Fibroblast of skin of left quadriceps (primary cell): ENCODE measurements at places on chromosomes 5 and 9.
A peak's percentile ranks its signal among the peaks of the same experiment; 100 is the strongest.

- DNase-seq: no peak
These were observed 14.5 kb upstream of the RPL26L1 start for GRCh38 chr5:172944741-172945140.

DNA sequence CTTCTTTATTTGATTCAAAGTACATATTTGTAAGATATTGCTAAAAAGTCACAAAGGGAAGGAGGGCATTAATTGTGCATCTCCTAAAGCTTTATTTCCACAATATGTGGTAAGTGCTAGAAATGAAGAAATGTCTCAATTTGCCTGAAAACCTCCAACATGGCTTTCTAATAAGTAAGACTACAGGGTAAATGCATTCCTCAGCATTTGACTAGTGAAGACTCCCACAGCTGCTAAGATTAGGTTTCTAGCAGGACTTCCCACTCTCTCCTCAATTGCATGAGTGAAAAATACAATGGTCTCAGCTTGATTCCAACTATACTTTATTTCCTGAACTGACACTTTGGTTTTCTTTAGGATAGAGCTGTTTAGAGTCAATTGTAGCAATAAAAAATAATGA lies 162.1 kb downstream of the ELAVL2 start:
- DNase-seq: peak; percentile 7

DNA sequence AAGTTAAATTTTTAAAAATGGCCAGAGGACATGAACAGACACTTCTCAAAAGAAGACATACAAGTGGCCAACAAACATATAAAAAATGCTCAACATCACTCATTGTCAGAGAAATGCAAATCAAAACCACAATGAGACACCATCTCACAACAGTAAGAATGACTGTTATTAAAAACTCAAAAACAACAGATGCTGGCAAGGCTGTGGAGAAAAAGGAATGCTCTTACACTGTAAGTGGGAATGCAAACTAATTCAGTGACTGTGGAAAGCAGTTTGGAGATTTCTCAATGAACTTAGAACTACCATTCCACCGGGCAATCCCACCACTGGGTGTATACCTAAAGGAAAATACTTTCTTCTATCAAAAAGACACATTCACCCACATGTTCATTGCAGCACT lies 168.5 kb upstream of the PIK3R1 start:
- DNase-seq: peak; percentile 80

DNA sequence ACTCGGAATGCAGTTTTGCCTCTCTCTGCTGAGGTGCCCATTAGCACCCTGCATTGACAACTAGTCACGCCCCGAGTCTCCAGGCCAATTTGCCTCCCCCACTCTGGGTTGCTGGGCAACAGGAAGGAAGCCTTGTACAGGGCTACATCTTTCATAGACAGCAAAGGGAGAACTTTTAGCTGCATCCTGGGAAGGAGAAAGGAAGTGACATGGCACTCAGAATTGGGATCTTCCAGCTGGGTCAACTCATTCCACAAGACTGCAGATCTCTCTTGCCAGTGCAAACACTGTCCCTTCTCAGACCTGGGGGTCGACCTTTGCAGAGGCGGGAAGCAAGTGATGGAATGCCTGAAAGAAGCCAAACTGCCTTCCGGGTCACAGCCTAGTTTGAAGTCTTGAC lies 282.0 kb downstream of the SLIT3 start:
- DNase-seq: no peak

GRCh38 chr5:3600106-3601060 lies 4.8 kb downstream of the IRX1 start:
- no peak for DNase-seq

DNA sequence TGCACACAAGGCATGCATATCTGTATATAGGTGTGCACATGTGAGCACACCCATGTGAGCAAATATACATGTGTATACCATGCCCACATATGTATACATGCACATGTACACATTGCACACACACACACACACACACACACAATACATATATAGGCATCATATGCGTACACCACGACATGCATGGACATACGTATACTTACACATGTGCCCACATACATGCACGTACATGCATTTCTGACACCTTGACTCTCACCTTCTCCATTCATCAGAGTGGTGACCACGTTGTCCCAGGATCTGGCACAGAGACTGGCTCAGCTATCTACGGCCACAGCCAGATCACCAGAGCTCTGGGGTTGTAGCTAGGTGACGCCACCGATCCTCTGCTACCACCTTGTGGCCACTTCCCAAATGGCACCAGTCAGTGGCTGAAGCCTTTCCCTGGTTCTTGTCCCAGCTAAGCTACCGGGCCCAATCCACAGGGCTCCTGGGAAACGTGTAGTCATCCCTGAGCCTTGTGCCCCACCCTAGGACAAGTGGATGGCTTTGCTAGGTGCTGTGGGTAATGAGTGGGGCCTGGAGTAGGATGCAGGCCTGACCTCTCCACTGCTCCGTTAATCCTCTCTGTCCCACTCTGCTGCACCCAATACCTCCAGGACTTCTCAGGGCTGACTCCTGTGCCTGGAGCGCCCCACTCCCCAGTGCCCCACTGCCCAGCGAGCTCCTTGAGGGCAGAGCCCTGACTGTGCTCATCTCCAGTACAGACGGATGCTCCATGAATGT lies 194.4 kb downstream of the RGS3 start:
- peak; percentile 48 for DNase-seq

GRCh38 chr9:137866226-137867141 lies 11.1 kb upstream of the CACNA1B start:
- DNase-seq: no peak

DNA sequence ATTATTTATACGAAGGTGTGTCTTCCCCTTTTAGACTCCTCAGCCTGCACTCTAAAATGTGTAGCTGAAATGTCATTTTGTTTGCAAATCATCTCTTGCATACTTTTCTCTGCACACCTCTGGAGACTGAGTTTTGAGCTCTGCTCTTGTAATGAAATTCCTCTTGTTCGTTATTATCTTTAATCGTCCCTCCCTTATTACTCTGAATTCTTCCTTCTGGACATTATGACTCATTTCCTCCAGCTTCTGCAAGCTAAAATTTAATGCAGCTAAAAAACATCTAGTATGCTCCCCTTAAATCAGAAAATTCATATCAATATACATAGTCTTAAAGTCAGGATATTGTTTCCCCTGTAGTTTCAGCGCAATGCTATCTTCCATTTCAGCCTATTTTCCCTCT lies 13.5 kb downstream of the ISL1 start:
- no peak for DNase-seq

- no peak for DNase-seq
These were observed 65.7 kb upstream of the TBC1D9B start for GRCh38 chr5:179973391-179973790.

DNA sequence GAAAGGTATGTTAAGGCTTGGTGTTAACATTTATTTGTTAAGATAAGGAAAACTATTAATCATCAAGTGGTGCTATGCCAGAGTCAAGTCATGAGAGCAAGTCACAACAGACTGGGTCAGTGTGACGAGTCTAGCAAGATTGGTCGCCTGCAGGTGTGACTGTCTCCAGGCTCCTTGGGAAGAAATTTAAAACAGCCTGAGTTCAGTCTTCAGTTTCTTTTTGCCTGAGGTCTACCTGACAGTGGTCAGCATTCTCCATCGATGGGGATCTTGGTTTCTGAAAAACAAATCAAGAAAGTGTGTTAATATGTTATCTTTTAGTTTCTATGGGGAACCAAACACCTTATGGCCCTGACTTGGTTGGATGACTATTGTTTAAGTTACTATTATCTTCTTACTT lies 56.3 kb downstream of the CETN3 start:
- DNase-seq: no peak

DNA sequence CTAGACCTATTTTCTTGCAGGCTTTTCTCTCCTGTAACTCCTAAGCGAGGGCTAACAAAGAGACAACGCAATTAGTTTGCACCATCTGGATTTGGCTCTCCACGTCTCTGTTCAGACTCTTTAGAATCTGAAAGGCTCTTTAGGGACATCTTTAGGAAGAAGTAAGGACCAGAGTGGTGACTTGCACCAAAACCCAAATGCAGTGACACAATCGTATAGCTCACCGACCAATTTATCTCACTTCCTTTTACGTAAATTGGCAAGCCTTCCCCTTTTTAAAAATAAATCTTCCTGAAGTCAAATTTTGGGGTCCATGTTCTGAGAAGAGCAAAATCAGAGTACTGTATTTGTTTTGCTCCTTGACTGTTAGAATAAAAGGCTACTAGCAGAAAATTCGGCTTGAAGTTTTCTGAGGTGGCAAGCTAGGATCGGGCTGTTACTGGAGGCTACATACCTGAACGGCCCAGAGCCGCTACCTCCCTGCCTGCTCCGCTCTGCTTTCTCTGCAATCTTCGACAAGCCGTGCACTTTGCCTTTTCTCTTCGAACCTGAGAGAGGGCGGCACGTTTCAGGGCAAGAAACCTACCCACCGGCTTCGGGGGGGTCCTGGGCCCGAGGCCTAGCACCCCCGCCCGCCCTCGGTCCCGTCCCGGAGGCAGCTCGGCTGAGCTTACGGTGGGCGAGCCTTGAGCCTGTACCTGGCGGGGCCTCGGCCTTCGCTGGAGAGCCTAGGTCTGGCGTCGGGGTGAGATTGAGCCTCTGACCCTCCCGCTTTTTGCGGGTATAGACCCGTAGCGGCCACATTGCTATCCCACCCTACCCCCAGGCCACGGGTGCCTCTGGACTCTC lies 537 bp downstream of the MEIKIN start:
- no peak for DNase-seq

GRCh38 chr5:113487416-113487780 lies 855 bp downstream of the MCC start:
- DNase-seq: no peak

- no peak for DNase-seq
These were observed 74.5 kb upstream of the TBCA start for GRCh38 chr5:77850536-77851175.

GRCh38 chr5:18461766-18462165 lies 827.5 kb downstream of the TAF11L14 start:
- no peak for DNase-seq

GRCh38 chr5:54874337-54875021 lies 110.9 kb downstream of the ESM1 start:
- DNase-seq: no peak

DNA sequence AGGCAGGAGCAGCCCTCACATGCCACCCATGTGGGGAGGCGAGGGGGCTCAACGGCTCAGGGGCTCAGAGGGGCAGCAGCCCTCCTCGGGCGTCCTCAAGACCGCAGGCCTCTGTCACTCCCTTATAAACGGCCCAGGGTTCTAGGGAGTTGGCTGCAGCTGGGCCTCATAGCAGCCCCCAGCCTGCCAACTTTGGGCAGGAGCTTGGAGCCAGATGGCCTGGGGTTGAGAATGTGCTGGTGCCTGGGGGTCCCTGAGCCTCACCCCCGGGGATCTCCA lies 51.0 kb upstream of the RNU6ATAC start:
- no peak for DNase-seq

DNA sequence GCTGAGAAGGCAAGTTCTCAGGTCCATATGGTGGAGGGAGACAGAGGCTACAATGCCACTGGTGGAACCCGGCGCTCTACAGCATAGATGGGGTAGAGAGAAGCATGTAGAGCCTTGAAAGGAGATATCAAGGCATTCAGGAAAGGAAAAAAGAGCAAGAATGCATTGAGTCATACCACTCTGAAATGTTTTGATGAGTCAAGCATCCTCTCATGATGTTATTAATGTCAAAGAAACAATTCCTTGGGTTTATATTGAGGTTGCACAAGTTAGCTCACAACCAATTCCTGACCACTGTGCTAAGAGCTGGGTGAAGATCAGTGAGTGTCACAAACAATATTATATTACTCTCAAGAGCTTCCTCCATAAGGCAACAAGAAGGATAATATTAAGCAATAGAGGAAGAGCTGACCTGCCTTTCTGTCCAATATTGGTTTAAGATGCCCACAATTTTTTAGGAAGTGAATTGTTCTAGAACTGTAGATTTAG lies 178.0 kb downstream of the RFK start:
- DNase-seq: peak; percentile 91

DNA sequence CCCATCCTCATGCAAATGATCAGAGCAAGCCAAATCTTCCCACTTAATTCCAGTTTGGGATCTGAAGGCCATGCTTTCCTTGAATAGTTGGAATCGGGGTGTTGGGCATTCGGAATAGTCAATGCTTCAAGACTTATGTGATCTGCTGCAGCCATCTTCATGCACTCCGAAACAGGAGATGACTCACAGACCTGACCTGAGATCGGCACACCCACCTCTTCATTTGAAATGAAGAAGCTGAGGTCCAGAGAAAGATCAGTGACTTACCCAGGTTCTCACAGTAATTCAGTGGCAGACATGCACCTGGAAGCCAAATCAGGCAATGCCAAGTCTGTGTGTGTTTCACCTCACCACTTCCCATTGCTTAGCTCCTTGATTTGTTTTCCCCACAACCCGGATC lies 33.0 kb downstream of the FOXD1 start:
- no peak for DNase-seq

DNA sequence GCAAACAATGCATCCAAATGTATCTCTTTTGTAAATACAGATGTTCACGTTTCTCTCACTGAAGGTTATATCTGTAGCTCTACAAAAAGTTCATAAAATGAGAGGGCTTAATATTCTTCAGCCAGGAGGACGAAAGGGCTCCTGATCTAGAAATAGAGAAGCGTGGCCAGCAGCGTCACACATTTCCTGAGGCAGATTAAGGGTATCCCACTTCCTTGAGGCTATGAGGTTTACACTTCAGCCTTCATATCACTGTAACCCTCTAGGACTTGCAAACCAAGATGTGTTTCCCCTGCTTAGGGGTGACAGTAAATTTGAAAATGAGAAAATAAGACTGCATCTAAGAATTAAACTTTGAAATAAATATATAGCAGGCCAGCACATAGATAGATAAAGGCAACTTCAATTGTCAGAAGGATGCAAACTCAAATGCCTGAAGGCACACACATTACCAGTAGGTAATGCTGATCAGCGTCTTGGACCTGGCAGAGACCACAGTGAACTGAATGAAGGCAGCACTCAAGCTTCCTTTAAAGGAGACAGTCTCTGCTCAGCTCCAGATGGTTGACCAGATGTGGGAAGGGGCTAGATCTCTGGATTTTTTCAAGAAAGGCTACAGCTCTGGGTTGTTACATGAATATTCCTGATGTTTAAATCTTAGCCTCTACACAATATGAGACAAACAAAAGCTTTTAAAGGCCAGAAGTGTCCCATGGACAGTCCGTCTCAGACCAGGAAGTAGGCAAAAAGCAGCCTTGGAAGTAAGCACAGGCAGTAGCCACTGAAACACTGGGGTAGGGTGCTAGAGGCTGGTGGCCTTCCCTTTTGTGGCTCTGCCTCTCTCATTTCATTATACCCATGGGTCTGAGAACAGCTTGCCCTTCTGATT lies 197.7 kb downstream of the MCTP1 start:
- no peak for DNase-seq
